HepG2 (cell line): ENCODE measurements at places on chromosomes 11 and 22. TPM values are rescaled to one million over a fixed set of nuclear protein-coding genes. Genes with fewer than 3 reads are reported as not detected.

- no peak for DNase-seq
Observed at GRCh38 chr11:56905442-56905841, 83.3 kb upstream of the OR5AK2 start.

DNA sequence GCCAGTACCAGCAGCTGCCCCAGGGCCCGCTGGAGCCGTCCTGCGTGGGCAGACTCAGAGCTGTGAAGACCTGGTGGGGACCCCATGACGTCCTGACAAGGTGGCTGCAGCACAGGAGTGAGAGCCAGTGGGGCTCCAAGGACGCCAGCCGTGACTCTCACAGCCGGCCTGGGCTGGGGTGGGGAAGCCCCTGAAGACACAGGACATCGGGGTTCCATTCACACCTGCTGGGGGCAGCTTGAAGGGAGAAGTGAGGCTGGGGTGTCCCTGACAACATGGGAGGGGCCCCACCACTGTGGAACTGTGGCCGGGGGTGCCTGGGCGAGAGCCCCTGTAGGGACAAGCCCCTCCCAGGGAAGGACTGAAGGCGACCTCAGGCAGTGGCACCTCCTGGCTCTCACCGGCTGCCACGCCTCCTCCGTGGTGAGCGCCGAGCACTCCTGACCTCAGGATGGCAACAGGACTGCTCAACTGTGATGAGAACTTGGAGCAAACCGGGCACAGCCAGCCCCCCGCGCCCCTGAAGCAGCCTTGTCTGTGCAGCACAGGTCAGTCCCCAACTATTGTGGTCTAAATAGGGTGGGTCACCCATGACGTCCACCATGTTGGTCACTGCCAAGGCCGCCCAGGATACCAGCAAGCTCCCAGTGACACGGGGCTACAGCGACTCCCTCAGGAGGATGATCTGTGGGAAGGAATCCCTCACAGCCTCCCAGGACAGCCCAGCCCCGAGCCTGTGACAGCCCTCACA lies 22.7 kb upstream of the IL17REL start:
- DNase-seq = no peak

GRCh38 chr11:90556606-90557005 lies 333.8 kb upstream of the CHORDC1 start:
- no peak for DNase-seq

The ABCG4 gene
- not detected in 2 replicates for total RNA-seq

DNA sequence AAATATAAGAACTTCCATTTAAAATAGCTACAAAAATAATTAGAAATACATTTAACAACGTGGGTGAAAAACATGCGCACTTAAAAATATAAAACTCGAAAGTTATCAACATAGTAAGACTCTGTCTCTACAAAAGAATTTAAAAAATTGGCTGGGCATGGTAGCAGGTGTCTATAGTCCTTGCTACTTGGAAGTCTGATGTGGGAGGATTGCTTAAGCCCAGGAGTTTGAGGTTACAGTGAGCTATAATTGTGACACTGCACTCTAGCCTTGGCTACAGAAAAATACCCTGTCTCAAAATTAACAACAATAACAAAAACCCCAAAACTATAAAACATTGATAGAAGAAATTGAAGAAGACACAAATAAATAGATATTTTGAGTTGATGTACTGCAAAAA lies 13.8 kb upstream of the CASP12 start:
- DNase-seq = no peak

DNA sequence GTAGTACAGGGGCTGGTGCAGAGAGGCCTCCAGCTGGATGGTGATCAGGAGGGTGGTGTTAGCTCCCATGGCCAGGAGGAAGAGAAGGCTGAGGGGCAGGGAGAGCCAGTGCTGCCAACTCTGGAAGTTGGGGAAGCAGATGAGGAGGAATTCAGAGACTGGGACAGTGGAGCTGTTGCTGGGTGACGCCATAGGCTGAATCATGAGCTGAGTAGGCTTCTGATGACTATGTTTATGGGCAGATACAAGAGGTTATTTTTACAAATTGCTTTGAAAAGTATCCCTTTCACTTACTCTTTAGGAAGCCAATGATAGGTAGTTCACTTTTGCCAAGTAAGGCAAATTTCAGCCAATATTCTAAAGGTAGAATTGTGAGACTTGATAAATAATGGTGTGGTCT lies 3.1 kb downstream of the OR56A1 start:
- DNase-seq = no peak

DNA sequence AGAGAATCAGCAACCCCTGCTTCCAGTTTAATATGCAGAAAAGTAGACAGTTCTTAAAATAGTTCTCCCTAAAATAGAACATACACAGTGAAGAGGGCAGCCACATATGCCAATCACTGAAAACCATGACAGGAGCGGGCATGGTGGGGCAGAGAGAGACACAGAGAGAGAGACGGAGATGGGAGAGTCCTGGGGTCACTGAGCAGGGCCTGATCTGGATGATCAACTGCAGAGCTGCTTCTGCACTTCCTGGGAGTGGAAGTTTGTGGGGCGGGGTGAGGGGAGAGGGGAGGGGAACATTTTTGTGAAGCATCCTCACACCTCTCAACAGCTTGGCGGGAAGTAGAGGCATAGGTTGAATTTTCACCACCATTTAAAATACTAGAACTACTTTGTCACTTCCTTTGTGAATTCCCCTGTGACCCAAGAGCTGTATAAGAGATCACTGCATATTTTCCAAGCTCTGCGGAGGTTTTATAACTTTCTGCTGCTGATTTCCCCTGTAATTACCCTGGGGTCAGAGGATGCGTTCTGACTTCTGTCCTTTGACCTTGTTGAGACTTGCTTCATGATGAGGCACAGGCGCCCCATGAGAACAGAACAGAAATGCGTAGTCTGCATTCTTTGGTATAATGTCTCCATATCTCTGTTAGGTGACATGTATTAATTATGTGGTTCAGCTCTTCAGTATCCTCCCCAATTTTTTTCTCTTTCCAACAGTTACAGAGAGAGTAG lies 419.4 kb downstream of the BRD1 start:
- DNase-seq = no peak

GRCh38 chr11:112727341-112727841 lies 233.8 kb upstream of the NCAM1 start:
- no peak for DNase-seq

The SCUBE2 gene
- not detected in 2 replicates for total RNA-seq

DNA sequence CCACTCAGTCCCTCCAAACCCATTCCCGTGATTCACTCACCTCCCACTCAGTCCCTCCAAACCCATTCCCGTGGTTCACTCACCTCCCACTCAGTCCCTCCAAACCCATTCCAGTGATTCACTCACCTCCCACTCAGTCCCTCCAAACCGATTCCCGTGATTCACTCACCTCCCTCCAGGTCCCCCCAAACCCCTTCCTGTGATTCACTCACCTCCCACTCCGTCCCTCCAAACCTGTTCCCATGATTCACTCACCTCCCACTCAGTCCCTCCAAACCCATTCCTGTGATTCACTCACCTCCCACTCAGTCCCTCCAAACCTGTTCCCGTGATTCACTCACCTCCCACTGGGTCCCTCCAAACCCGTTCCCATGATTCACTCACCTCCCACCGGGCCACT lies 639.6 kb downstream of the BRD1 start:
- no peak for DNase-seq

The SLC22A12 gene
- not detected in 2 replicates for total RNA-seq

GRCh38 chr22:27775087-27775698 lies 26.4 kb downstream of the MN1 start:
- no peak for DNase-seq

DNA sequence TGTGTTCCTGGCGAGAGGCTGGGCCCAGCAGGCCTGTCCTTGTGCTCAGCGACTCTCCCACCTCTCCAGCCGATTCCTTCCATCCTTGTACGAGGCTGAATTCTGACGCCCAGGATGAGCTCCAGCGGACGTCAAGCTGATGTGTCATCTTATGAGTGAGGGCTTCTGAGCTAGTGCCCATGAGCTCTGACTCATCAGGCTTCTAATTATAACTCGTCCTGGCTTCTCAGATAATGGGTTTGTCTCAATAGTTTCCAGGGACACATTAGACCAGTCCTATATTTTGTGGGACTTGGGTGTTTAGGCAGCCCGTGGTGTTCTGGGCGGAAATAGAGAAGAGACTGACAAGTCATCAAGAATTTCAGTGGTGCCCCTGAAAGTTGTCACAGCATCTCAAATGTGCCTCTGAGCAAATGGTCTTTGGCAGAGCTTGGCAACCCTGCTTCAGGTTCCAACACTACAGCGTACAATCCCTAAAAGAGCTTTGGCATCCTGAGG lies 108.2 kb upstream of the CD44 start:
- no peak for DNase-seq

- DNase-seq = no peak
Observed at GRCh38 chr11:33234397-33235190, 22.6 kb upstream of the HIPK3 start.

DNA sequence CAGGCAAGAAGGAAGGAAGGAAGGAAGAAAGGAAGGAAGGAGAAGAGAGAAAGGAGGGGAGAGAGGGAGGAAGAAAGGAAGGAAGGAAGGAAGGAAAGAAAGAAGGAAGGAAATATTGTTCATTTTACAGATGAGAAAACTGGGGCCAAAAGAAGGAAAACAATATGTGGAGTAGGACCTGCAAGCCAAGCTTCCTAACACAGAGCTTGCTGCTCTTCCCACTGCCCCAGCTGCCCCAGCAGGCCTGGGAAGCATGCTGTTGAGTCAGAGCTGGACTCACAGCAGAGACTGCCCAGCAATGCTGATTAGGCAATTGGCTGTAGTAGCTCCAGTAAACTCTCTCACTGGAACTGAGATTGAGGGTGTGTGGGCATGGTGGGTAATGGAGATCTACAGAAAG lies 42.6 kb upstream of the SMCO4 start:
- no peak for DNase-seq

DNA sequence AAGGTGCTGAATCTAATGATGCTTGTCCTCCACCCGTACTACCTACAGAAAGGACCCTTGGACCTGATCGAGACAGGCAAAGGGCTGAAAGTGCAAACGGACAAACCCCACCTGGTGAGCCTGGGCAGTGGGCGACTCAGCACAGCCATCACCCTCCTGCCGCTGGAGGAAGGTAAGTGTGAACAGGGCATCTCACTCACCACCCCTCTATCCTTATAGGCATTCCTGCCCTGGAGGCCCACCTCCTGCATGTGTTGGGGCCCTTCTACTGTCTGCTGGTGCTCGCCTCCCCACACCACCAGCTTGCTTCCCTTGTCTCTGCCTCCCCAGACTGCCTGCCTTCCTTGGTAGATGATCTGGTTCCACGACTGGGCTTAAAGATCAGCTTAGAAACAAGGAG lies 7.1 kb downstream of the PHLDB1 start:
- no peak for DNase-seq

The UBE2L6 gene
- 30.3 and 37.6 TPM in 2 replicates for total RNA-seq

- no peak for DNase-seq
Observed at GRCh38 chr22:21108379-21109115, 62.8 kb downstream of the LRRC74B start.

DNA sequence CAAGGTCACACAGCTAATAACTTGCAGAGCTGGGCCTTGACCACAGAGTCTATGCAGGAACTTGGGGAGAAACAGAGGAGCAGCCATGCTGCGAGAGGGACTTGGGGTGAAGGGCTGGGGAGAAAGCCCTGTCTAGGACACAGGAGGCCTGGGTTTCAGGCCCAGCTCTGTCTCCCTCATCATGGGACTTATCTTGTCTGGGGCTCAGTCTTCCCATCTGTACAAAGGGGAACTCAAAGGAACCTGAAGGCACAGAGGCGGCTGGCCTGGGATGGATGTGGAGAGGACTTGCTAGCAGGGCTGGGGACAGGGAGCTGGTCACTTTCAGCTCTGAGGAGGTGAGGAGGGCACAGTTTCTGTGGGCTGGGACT lies 36.9 kb upstream of the TPBGL start:
- DNase-seq = no peak

DNA sequence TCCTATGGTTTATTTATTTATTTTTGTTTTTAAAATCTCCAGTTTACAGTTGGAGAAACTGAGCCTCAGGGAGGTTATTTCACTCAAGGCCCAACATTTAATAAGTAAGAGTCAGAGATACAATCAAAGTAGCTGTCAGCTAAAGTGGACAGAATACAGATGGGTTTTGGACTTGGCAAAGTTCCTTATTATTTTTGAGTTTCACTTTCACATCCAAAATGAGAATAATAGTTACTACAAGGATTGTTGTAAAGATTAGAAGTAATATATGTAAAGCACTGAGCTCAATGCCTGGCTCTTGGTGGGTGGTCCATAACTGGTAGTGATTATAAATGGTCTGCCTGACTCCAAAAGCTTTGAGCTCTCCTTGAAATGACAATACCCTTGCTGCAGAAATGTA lies 87.5 kb upstream of the SESN3 start:
- no peak for DNase-seq

- DNase-seq = no peak
Observed at GRCh38 chr11:104898685-104899013, 389 bp upstream of the CASP12 start.

The B3GAT1 gene
- not detected in 2 replicates for total RNA-seq

- no peak for DNase-seq
Observed at GRCh38 chr11:43381802-43382201, 23.1 kb downstream of the TTC17 start.

- DNase-seq = peak; percentile 64
Observed at GRCh38 chr11:78277314-78277994, 88.7 kb downstream of the USP35 start.

GRCh38 chr22:40432625-40433024 lies 62.2 kb downstream of the SGSM3 start:
- DNase-seq = no peak

The MMP12 gene
- total RNA-seq = not detected in 2 replicates

DNA sequence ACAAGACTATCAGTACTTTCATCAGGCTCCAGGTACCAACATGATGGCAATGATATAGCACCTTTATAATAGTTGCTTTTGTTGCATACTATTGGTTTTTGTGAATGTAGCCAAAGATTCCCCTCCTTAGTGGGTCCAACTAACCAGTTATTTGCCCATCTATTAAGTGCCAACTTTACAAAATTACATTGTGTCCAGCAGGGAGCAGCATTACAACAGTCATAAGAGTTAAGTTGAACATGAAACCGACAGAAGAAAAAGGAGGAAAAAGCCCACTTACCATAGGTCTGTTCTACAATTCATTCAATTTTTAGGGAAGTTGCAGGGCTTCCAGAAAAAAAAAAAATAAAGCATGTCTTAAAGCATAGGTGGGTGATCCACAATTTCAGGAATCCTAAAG lies 21.6 kb downstream of the IMMP1L start:
- peak; percentile 53 for DNase-seq

DNA sequence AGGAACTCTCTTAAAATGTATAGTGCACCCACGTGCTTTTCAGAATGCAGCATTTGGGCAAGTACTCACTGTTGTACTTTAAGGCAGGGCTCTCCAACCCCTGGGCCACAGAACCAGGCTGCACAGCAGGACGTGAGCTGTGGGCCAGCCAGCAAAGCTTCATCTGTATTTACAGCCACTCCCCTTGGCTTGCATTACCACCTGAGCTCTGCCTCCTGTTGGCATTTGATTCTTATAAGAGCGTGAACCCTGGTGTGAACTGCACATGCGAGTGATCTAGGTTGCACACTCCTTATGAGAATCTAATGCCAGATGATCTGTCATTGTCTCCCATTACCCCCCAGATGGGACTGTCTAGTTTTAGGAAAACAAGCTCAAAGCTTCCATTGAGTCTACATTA lies 3.0 kb downstream of the C11orf58 start:
- no peak for DNase-seq

The PGA4 gene
- total RNA-seq = not detected in 2 replicates

- DNase-seq = no peak
Observed at GRCh38 chr22:49052023-49052538, 775.6 kb downstream of the BRD1 start.
